CD4-positive, alpha-beta T cell treated with Interleukin-17A for 4 hours (primary cell): ENCODE measurements at places on chromosomes 5 and 9.

DNA sequence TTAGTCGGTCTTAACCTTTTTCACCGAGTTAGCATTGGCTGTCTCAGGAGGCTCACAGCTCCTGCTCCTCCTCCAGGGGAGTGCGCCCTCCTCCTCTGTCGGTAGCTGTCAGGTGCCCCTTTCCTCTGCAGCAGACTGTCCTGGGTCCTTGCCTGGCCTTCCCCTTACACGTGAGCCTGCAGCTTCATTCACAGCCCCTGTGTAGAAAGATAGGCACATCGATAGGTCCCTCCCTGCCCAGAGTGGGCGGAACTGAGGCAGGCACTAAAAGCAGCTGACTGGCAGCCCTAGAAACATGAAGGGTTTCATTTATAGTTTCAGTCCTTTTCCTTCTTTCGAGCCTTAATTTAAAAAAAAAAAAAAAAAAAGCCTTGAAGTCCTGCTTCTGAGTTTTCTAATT lies 17.2 kb downstream of the TENT4A start:
- DNase-seq = no peak

DNA sequence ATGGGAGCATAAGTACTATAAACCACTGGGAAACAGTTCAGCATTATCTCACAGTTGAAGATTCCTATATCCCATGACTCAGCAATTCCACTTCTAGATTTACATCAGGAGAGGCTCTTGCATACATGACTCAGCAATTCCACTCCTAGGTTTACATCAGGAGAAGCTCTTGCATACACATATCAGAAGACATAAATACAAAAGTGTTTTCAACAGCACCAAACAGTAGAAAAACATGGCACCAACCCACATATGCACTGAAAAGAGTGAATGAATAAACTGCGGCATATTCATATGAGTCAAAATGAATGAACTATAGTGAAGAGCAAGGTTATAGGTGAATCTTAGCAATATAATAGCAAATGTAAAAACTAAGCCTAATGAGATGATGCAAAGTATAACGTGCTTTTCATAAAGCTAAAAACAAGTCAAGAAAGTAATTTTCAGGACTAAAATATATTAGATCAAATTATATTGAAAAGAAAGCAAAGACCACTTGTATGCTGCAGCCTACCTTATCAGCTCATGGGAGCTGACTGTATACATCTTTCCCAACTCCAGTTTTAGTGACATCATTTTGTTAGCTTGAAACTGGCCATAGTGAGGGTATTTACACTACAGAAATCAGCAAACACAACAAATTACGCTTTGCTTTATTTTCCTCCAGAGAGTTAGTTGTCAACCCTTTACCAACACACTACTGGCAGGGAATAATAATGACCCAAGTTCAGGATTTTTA lies 95.8 kb downstream of the ANKRD18B start:
- DNase-seq = no peak

- no peak for DNase-seq
Measured at GRCh38 chr5:127650649-127651048, 1.8 kb downstream of the CTXN3 start.

DNA sequence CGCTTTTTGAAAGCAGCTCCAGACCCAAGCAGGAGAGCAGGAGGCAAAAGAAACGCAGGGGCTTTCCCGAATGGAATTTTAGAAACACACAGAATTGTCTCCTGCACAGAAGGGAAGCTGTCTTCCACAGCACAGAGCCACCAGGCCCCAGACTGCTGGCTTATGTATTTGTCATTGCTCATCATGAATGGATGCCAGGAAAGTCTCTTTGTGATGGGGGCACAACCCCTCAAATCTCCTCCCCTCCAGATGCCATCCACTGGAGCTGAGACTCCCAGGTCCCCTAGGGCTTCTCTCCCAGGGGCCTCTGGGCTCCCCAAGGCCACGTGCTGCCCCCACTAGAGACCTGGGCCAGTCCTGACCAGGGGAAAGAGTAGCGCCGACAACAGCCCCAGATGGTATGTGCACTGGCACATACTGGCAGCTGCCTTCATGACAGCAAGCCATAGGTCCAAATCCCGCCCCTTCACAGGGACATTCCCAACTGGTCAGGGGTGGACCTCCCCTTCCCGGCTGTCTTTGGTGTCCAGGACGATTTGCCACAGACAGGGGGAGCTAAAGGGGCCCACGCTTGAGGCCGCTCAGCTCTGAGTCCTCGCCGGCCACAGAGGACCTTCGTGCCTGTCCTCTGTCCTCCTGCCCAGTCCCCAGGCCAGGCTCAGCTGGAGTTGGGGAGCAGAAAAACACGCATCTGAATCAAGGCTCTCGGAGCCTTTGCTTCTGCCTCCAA lies 127.8 kb downstream of the KCNIP1 start:
- no peak for DNase-seq

GRCh38 chr5:34501840-34502239 lies 154.3 kb upstream of the RAI14 start:
- DNase-seq = no peak

GRCh38 chr5:148713735-148714508 lies 59.6 kb upstream of the HTR4 start:
- DNase-seq = no peak

- no peak for DNase-seq
Measured at GRCh38 chr5:38226091-38226490, 32.3 kb upstream of the EGFLAM start.

DNA sequence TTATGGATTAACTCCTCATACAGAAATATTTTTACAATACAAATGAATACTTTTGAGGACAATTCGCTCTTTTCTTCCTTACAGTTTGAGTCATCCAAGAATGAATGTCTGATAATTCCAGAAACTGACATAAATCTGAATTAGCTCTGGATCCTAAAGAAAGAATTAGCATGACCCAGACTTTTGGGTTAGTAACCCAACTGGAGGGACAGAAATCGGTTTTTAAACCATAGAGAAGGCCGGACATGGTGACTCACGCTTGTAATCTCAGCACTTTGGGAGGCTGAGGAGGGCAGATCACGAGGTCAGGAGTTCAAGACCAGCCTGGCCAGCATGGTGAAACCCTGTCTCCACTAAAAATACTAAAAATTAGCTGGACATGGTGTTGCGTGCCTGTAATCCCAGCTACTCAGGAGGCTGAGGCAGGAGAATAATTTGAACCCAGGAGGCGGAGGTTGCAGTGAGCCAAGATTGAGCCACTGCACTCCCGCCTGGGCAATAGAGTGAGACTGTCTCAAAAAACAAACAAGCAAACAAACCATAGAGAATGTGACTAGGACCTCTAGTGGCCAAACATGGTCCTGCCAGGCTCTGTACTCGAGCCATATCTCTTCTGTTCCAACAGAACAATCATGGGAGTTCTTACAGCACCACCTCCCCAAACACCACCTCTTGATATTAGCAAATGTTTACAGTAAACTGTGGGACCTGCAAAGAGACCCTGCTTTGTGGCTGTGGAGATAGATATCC lies 44.8 kb downstream of the LURAP1L start:
- no peak for DNase-seq

- no peak for DNase-seq
Measured at GRCh38 chr5:7494481-7495130, 98.7 kb downstream of the ADCY2 start.

- peak; percentile 9 for DNase-seq
Measured at GRCh38 chr5:137666461-137666850, 69.4 kb downstream of the KLHL3 start.

DNA sequence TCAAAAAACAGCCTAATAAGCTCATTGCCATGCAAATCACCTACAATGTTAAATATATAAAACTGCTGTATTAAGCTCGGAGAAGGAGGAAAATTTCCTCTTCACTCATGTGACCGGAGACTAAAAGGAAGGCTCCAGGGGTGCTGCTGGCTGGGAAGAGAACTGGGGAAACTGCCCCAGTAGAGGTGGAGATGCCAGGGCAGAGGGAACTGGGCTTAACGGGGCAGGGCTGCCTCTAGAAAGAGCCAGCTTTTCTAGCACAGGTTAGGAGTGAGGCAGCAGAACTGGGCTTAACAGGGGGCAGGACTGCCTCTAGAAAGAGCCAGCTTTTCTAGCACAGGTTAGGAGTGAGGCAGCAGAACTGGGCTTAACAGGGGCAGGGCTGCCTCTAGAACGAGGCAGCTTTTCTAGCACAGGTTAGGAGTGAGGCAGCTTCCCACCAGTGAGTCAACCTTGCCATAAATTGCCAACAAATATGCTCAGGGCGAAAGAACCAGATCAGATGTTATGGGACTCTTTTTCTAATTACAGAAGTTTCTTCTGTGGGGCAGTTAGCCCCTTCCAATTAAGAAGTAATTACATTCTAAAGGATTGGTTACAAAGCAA lies 115.3 kb downstream of the FANCC start:
- DNase-seq = no peak

DNA sequence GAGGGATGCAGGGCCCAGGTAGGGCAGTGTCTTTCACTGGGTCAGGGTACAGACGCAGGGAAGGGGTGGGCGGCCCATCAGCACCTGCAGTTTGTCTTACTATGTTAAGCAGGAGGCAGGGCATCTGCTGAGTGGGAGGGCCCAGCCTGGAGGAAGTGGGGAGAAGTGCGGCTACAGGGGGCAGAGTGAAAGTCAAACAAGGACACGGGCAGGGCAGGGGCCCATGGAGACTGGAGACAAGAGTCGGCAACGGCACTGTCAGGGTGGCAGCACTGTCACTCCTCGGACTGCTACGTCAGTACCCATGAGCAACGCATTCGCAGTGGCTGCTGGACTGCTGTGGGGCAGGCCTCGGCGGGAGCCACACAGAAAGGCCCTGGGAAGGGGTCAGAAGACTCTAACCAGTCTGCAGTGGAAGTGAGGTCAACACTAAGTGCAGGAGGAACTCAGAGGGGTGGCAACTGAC lies 19.7 kb downstream of the CAMSAP1 start:
- DNase-seq = peak; percentile 64

DNA sequence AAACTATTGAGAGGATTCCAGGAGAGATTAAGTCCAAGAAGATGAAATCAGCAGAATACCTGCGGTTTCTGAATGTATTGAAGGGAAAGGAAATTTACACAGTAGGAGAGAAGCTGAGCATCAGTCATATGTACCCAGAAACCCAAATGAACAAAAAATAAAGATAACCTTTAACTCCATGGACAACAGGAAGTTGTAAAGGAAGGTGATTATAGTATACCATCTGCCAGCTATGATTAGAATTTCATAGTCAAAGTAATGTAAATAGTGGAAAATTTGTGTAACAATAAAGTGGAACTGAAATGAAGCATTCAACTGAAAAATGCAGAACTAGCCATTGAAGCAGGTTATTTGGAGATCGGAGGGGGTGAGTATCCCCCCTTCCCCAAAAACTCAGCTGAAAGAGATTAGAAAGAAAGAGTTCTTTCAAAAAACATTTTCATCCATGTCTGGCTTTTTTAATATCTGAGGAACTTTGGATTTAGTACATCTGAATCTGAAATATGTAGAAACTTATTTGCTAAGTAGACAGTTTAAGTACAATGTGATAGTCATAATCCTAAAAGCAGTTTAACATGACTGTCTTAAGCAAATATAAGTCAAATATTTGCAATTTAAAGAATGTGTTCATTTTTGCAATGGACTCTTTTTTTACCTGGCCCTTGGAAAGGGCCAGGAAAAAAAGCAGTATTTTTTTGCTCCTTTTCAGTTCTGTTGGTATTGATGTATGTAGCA lies 58.4 kb downstream of the APC start:
- DNase-seq = no peak

GRCh38 chr5:73540192-73540591 lies 25.2 kb downstream of the ANKRA2 start:
- no peak for DNase-seq

DNA sequence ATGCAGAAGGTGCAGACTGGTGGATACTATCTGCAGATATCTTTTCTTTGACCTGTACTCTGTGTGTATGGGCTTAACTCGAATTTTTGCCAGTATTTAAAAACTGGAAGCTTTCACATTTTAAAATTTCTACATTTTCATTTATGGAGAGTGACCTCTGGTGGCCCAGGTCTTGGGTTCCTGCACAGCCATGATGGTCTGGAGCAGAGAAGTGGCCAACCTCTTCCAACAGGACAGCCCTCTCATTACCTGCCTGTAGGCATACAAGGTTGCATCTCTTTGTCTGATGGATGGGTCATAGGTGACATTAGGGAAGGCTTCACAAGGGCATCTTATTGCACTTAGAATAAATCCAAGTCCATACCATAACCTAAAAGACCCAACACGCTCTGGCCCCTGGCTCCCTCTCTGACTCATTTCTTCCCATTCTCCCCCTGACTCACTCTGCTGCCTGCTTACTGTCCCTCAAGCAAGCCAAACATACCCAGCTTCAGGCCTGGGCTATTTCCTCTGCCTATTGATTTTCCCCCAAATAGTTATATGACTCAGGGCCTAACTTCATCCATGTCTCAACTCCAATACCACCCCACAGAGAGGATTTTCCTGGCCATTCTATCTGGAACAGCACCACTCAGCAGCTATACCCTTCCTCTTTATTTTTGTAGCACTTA lies 113.3 kb upstream of the SLC1A3 start:
- DNase-seq = no peak

DNA sequence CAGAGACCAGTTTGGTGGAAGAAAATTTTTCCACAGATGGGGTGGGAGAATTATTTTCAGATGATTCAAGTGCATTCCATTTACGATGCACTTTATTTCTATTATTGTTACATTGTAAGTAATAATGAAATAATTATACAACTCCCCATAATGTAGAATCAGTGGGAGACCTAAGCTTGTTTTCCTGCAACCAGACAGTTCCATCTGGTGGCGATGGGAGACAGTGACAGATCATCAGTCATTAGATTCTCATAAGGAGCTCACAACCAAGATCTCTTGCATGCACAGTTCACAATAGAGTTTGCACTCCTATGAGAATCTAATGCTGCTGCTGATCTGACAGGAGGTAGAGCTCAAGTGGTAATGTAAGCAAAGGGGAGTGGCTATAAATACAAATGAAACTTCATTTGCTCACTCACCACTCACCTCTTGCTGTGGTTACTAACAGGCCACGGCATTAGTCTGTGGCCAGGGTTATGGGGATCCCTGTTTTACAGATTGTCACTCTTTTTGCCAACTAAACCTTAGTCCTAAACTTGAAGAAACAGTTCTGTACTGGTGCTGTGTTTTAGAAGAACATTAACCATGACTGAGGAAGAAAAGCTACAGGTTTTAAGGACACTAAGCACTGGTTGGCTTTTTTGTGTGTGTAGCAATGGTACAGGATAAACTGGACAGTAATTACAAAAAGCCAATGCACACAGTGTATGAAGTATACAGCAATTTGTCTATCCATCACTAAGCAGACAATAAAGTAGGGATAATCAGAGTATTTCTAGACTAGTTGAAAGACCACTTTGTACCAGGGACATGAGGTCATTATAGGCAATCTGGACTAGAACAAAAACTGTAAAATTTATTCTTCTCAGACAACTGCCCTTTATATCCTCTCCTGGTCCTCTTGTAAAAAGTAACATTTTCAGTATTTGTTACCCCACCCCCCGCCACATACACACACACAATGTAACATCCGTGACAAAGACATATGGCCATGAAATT lies 9.9 kb downstream of the TMEM232 start:
- DNase-seq = no peak

GRCh38 chr5:124462751-124463150 lies 283.7 kb downstream of the ZNF608 start:
- no peak for DNase-seq

- DNase-seq = no peak
Measured at GRCh38 chr5:32311404-32312196, 1.1 kb downstream of the MTMR12 start.

- DNase-seq = no peak
Measured at GRCh38 chr9:20726144-20726543, 42.1 kb downstream of the FOCAD start.

GRCh38 chr9:18423791-18424531 lies 50.0 kb upstream of the ADAMTSL1 start:
- no peak for DNase-seq
